CD4-positive, alpha-beta T cell treated with Interferon alpha-2 for 1 hour (primary cell): ENCODE measurements at places on chromosomes 11 and 22.

DNA sequence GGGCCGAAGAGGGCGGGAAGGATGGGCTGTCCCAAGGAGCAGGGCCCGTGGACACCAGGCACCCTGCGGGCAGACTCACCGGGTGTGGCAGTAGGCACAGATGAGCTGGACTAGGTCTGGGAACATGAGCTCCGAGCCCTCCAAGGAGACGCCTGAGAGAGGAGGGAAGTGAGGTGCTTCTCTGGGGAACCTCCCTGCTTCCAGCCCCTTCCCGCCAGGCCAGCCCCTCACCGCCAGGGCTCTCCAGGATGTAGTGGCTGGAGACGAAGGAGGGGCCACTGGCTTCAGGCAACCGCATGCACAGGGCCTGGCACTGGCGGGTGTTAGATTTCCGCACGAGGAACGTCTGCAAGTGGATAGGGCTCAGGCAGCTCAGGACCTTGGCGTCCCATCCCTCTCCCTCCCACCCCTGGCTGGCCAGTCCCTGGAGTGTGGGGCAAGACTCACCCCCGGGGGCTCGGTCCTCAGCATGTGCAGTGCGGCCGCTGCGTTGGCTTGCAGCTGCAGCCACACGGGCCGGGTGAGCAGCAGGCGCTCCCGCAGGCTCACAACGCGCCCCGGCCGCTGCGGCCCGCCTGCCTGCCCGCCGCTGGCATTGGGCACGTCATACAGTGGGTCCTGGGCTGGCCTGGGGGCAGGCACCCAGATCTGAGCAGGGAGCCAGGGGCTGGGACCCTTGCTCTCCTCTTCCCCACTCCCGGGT is 552 bp downstream of the RIN1 start:
- no peak for DNase-seq

DNA sequence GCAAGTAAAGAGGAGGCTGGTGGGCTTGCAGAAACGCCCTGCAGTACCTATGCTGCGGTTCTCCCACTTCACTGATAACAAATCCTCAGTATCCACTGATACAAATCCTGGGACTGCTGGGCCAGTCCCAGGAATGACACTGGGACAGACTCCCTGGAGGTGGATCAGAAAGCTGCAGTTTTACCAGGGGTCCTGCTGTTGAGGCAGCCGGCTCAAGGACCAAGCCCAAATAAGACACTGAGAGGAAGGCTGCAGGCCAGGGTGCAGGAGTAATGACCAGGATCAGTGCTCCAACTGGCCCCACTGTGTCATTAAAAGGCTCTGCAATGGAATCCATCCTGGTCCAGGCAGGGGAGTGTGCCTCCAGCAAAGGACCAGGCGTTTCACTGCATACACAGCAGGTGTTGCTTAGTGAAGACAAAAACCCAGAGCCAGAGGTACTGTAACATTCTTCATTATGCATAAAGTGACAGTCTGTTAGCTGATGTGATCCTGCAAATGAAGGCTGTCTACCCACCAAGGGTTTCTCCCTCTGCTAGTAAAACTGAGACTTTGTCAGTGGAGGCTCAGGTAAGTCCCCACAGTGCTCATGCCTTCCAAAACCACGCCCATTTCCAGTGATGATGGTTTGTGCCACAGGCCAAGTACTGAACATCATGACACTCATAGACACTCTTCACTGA is 1.4 kb upstream of the C22orf39 start:
- no peak for DNase-seq

DNA sequence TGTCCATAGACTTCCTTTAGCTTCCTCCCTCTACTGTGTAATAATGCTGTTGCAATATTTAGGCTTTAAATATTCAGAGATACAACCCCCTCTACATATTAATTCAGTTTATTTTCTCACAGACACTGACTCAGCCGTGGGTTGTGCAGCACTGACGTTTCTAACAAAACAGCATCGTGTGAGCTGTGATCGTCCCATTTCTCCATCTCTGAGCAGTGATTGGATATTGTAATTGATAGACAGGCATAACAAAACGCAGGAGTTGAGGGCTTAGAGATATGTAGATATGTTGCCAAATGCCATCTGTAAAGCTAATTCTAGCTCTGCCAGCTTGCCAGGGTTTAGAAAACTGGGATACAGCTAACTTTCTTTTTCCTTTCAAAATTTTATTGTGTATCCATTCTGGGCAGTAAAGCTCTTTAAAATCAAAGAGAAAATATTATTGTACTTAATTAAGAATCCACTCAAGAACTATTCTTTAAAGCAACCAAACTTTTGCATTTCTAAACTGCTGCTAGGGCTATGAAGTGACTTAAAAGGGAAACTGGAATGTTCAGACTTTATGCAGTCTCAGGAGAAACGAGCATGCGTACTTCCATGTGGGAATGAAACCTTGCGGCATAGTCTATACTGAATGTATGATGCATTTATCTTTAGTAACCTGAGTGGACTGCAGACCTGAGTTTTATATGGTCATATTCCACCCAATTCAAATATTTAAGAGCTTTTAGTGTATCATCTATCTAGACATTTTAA is 22.7 kb downstream of the BTBD10 start:
- no peak for DNase-seq

GRCh38 chr11:59189986-59190385 is 18.1 kb downstream of the DTX4 start:
- no peak for DNase-seq

DNA sequence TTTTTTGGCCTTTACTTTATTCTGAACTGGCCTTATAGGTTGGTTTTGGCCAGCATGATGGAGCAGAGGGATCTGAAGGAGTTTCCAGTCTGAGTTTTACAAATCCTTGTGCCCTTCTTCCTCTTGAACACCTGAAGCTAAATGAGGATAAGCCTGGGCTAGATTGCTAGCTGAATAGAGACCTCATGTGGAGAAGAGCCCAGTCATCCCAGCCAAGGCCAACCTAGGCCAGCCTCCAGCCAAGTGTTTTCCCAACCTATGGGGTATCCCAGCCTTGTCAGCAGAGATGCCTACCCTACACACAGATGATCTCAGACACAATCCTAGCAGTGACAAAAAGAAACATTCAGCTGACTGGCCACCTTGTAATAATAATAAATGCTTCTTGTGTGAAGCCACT is 966 bp upstream of the CASP12 start:
- no peak for DNase-seq

- no peak for DNase-seq
Observed at GRCh38 chr22:37044634-37045625, 6.6 kb upstream of the KCTD17 start.

- DNase-seq: no peak
Observed at GRCh38 chr11:7691759-7692350, 14.4 kb downstream of the OVCH2 start.

DNA sequence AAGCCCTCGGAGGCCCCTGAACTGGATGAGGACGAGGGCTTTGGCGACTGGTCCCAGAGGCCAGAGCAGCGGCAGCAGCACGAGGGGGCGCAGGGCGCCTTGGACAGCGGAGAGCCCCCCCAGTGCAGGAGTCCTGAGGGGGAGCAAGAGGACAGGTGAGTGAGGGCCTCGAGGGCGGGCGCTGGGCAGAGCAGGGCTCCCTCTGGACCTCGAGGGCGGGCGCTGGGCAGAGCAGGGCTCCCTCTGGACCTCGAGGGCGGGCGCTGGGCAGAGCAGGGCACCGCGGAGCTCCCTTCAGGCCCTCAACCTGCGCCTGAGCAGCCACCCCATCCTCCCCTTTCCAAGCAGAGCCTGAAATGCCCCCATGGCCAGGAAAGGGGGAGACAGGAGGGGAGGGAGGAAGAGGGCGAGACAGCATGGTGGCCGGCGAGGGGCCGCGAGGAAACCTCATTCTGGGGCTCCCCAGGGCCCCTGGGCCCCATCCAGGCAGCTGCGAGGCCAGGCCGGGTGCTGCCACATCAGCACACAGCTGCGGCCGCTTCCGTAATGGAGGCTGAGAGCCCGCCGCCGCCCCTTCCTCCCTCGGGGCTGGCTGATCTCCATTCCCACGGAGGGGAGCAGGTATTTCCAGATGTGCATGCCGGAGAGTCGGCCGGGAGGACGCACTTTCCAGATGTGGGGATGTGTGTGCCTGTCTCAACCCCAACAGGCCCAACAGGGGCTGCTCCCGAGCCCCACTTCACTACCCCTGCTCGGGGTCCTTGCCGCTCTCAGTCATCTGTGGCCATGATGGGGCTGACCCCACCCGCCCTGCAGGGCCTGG is 10.0 kb downstream of the PRR33 start:
- DNase-seq: no peak

DNA sequence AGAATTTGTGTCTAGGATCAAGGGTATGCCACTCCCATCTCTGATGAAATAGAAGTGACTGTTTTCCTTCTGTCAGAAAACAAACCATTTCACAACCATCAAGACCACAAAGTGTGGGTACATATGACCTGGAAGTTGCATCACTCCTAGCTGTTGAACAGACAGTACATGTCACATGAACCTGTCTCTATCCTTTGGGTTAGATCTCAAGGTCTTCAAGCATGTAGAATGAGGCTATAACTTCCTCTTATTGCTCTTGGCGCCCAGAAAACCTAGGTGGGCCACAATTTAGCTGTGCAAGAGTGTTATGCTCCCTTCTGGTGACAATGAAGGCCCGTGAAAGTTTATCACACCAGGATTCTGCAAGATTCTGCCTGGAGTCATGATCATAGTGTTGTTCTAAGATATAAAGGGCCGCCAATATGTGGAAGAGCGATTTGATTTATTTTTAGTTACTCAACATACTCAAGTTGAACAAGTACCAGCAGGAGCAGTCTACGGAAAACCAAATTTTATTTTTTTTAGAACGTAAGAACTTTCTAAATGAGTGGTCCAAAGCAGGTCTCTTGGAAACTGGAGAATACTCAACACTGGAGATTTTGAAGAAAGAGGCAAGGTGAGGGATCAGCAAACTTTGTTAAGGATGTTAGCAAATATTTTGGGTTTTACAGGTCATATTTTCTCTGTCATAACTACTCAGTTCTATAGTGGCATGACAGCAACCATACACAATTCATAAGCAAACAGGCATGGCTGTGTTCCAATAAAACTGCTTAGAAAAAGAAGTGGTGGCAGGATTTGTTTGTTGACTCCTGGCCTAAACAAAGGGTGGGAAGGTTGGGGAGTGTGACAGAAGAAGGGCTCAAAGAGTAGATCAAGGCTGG is 101.8 kb downstream of the USP35 start:
- peak; percentile 64 for DNase-seq

DNA sequence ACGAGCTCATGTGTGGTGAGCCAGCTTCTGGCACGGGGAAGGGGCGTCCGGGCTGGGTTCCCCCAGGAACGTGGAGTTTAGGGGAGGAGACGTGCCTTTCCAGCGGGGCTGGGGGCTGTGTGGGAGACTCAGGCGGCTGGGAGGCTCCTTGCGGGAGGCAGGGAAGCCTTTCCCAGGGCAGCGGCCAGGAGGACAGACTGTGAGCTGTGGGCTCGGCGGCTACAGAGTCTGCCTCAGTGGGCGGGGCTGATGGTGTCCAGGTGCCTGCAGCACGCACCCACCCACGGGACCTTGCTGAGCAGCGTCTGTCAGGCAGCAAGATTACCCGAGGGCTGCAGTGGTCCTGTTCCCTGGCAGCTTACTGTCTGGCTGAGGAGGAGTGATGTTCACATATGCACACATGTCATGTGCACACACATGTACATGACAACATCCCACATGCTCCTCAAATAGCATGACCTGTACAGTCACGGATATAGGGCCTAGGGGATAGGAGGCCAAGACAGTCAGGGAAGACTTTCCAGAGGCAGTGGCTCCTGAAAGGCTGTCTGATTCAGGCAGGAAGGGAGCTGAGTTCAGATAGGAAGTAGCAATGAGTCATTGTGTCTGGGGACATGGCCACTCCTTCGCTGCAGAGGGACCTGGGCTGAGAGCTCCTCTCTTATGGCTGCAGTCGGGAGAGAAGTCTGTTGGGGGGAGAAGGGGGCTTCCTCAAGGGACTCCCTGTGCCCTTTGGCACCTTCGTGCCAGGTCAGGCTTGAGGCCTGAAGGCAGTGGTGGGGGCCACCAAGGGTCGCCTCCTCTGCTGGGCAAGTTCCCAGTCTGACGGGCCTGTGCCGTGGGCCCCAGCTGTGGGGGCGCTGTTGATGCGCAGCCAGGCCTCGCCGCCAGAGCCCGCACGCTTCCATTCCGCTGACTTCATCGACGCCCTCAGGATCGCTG is 23.3 kb upstream of the PPP6R3 start:
- DNase-seq: peak; percentile 12

DNA sequence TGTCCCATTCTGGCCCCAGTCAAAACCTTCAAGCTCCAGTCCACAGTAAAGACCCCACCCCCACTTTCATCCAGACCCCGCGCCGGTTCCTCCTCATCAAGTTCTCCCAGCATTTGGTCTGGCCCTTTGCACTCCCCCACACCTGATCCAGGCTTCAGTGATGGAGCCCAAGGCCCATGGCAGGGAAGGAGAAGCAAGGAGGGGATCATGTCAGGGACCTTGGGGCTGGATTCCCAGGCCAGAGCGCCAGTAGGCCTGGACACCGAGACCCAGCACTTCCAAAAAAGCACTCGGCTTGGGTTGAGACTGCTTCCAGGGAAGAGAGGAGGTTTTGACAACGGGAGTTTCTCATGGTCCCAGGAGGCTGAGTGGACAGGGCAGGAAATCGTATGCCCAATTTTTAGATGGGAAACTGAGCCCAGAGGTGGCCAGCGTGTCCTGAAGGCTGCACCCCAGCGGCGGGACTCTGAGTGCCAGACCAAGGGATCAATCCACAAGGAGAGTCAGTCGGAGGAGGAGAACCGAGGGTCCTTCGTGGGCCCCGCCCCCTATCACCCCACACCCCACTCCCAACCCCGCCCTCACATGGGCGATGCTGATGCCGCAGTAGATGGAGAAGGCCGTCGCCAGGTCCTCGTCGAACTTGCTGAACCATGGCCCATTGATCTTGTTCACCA is 90.5 kb downstream of the PDE2A start:
- no peak for DNase-seq

- DNase-seq: no peak
Observed at GRCh38 chr11:2776351-2777061, 76.7 kb upstream of the KCNQ1OT1 start.

- no peak for DNase-seq
Observed at GRCh38 chr11:120719348-120719747, 207.8 kb downstream of the GRIK4 start.

- peak; percentile 94 for DNase-seq
Observed at GRCh38 chr11:65927904-65928397, 8.7 kb downstream of the DRAP1 start.

- no peak for DNase-seq
Observed at GRCh38 chr22:32801537-32802236, at the start of gene TIMP3. Gene TIMP3 (plus strand): TSS chr22:32801705. CDS start chr22:32802002, 297 bp downstream.

- no peak for DNase-seq
Observed at GRCh38 chr11:2678396-2678795, 21.4 kb downstream of the KCNQ1OT1 start.

DNA sequence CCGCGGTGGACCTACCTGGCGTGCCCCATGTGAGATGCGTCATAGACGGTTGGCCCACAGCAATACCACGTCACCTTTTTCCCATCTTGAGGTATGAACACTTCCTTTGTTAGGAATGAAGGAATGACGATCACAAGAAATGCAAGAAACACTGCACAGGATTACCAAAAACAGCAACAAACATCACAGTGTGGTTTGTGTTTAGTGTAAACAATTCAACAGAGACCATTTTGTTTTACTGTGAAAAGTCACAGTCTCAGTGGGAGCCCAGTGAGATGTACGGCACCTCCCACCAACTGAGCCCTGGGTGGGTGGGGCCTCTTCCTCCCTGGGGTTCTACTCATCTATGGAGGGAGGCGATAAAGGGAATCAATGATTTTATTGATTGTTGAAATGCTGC is 16.3 kb downstream of the CARS1 start:
- no peak for DNase-seq

- DNase-seq: no peak
Observed at GRCh38 chr11:1153105-1153950, 4.4 kb upstream of the MUC5AC start.
